AG08395 (cell line): ENCODE measurements at places on chromosomes 12 and 14.
A peak's percentile ranks its signal among the peaks of the same experiment; 100 is the strongest.

- DNase-seq: no peak
These were observed 5.1 kb downstream of the TBK1 start for GRCh38 chr12:64457032-64457431.

- no peak for DNase-seq
These were observed 2.4 kb downstream of the KLHDC2 start for GRCh38 chr14:49770212-49770817.

DNA sequence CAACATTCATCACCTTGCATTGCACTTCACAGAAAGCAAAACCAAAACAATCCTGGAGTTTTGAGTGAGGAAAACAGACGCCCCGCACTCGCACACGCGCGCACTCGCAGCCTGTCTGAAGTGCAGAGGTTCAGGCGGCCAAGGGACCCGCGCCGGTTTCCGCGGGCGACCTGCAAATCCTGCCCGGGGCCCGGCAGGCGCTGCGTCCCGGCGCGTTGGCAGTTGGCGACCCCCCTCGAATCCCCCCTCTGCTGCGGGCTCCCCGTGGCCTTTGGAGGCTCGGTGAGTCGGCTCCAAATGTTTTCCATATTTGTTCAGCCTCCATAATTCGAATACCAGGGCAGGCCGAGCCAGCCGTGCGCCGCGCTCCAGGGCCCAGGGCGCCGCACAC is at the start of gene SSPN:
TSS of gene SSPN (plus strand) at position 324 of the 391 bp plus-strand sequence. CDS start 100 bp downstream, outside the sequence.
- DNase-seq: peak; percentile 33

DNA sequence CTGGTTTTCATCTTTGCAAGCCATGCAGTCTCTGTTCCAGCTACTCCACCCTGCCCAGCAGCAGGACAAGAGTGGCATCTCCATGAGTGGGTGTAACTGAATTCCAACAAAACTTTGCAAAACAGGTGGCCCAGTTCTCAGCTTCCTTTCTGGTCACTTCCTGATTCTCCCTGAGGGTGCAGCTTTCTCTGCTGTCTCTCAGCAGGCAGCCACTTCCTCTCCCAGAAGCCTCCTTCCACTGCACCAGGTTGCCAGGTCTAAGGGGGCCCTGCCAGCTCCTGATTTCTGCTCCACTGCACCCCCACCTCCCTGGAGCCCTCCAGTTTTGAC is 341.0 kb upstream of the FKBP4 start:
- no peak for DNase-seq

- no peak for DNase-seq
These were observed 2.0 kb downstream of the CIROP start for GRCh38 chr14:23102801-23103200.

GRCh38 chr12:130804216-130804615 is 34.8 kb downstream of the STX2 start:
- DNase-seq: no peak

DNA sequence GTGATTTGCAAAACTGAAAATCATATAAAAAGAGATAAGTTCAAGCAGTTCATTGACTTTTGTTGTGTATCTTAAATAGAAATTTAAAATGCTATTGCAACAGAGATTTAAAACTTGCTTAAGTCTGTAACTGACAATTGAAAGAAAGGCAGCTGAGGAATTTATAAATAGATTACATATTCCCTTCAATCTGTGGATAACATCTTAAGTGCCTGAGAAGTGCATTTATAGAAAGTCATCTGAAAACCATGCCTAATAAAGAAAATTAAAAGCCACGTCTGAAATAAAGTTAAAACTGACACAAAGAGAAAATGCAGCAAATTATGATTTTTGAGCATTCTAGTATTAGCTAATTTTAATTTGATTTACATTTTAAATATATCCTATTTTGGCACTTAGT is 479.8 kb downstream of the MDGA2 start:
- DNase-seq: no peak

DNA sequence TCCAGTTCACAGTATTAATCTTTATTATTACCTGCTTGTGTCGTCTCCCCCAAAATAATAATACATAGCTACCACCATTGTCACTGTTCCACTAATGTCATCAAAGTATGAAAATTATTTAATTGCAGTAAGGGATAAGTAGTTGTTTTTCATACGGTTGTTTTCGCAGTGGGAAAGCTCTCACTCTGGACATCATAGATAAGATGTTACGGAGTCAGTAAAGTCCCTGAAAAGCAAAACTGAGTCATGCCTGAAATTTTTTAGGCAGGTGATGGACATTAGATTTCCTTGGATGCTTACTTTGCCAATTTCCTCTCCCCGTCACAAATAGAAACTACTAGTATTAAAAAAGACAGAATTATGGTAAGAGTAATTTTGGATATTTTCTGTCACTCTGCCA is 13.2 kb downstream of the PNP start:
- DNase-seq: no peak

GRCh38 chr14:81211844-81212243 is 8.9 kb downstream of the GTF2A1 start:
- peak; percentile 3 for DNase-seq

- DNase-seq: no peak
These were observed 773.1 kb upstream of the TBX3 start for GRCh38 chr12:115456946-115457689.

DNA sequence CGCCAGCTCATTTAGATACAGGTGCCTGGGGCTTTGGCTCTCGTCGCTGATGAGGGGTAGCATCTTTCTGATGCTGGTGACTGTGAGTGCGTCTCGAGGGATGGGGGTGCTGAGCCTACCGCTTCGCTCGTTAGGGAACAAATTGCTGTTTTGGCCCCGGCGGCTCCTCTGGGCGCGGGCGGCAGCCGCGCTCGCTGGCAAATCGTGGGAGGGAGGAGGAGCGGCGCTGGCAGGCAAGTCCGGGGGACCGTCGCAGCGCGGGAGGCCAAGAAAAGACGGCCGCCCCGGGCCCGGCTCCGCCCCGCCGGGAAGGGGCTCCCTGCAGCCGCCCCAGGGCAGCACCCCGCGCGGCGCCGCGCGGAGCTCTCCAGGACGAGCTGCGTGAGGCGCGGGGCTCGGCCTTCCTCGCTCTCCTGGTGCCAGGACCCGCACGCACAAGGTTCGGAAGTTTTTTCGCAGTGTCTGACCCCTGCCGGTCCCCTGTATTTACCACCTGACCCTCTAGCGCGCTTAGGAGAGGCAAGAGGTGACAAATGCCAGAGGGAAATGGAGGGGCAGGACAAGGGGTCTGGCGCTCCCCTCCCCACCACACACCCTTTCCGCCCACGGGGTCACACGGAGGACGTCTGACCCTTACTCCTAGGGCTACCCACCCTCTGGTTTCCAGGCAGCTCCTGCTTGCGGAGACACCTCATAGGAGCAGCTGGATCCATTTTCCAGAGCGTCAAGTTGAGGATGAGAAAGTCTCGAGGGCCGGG is 899 bp upstream of the KCNH3 start:
- no peak for DNase-seq
